CD4-positive, alpha-beta T cell treated with Interleukin-15 for 4 hours (primary cell): ENCODE measurements at places on chromosomes 16 and 17.

GRCh38 chr17:68346448-68346847, 55.2 kb downstream of the ARSG start:
- DNase-seq = peak; percentile 60

GRCh38 chr17:75758131-75758905, 6.7 kb downstream of the GALK1 start:
- DNase-seq = no peak

DNA sequence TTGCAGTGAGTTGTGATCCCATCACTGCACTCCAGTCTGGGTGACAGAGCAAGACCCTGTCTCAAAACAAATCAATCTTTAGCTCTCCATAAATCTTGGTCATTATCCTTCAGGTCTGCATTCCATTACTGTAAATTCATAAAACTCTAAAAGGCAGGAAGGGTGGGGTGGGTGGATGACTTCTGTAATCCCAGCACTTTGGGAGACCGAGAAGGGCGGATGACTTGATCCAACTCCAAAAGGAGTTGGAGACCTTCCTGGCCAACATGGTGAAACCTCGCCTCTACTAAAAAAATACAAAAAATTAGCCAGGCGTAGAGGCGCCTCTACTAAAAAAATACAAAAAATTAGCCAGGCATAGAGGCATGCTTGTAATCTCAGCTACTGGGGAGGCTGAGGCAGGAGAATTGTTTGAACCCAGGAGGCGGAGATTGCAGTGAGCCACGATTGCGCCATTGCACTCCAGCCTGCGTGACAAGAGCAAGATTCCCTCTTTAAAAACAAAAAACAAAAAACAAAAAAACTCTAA, 2.2 kb upstream of the UBE2Z start:
- no peak for DNase-seq

DNA sequence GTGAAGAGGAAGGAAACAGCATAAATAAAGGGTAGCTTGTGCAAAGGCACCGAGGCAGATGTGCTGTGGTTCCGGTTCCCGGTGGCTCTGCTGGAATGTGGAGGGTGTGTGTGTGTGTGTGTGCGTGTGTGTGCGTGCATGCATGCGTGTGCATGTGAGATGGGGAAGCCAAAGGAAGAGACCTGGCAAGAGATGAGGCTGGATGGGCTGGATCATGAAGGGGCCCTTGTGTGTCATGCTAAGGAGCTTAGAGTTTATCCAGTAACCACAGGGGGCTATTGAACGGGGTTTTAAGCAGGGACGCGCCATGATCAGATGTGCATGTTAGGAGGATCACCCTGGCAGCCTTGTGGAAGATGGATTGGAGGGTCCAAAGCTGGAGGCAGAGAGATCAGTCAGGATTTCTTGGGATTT, 8.3 kb downstream of the WSCD1 start:
- DNase-seq = no peak

DNA sequence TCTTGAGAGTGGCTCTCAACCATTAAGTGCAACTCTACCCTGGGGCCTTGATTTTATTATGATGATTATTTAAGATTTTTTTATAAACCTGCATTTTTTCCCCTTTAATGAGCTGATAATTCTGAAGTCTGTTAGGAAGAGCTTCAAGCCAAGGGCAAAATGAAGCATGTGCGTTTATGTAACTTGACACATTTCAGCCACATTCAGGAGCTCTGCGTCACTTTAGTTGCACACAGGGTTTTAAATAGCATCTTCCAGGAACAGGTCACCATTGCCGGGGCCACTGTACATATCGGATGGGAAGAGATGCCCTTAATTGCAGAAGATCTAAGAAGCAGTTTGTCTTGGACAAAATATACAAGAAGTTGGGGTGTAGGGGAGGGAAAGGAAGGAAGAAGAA, 89.6 kb downstream of the BMERB1 start:
- DNase-seq = no peak

GRCh38 chr17:40130352-40131042, 8.7 kb downstream of the MSL1 start:
- no peak for DNase-seq

GRCh38 chr16:3858801-3859200, 21.7 kb downstream of the CREBBP start:
- DNase-seq = no peak

DNA sequence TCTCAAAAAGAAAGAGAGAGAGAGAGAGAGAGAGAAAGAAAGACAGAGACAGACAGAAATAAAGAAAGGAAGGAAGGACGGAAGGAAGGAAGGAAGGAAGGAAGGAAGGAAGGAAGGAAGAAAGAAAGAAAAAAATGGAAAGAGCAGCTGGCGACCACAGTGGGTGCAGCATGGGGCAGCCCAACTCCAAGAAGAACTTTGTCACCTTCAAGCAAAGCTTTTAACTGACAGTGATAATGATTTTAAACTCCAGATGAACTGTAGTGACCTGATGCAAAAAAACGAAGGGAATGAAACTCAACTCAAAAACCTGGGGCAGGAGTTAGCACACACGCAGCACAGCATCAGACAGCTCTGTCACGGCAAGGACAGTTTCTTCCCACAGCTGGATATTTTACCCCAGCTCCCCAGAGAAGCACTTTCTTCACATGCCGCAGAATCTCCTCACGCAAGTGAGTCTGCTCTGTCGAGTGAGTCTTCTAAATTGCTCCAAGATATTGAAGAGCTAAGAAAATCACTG, 5.0 kb upstream of the ARHGAP17 start:
- DNase-seq = no peak

- DNase-seq = no peak
Observed at GRCh38 chr17:6927290-6928126, 68.3 kb upstream of the ALOX12 start.

GRCh38 chr16:54928016-54928356, 2.7 kb upstream of the IRX5 start:
- DNase-seq = no peak

- no peak for DNase-seq
Observed at GRCh38 chr17:42814633-42815399, 9.3 kb downstream of the BECN1 start.

GRCh38 chr17:40025991-40026815, 11.0 kb downstream of the CSF3 start:
- peak; percentile 35 for DNase-seq

GRCh38 chr16:74736531-74737157, 36.0 kb upstream of the MLKL start:
- no peak for DNase-seq

DNA sequence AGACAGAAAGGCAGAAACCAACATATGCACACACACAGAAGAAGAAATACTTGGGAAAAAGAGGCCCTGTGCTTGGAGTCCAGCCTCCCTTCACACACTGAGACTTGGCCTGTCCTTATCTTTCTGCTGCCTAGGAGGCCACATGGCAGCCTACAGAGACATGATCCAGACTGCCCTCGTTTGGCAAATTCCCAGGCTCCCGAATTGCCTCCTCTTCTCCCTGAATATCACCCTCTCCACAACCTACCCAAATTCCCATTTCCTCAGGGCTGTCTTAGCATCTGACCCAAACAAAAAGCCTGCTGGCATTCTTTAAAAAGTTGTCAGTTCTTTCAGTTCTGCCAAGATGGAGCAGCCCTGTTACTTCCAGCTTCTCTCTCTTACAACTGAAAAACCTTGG, 59.8 kb downstream of the DNAH17 start:
- no peak for DNase-seq

DNA sequence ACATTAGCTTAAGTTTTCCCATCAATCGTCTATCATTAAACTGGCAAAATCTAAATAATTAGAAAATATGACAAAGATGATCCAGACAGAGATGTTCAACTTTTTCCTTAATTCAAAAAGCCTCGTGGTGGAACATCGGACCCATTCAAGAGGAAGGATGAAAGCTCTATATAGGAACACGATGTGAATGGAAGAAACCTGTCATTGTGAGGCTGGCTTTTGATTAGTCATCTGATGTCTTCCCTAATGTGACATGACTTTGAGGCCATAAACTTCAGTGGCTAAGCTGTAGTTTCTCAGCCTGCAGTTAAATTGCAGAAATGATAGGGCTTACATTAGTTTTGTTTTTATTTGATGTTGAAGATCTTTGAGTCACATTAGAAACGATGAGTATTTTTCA, 1.0 kb downstream of the AMZ2 start:
- DNase-seq = peak; percentile 61

GRCh38 chr16:81521141-81521626, 76.6 kb downstream of the CMIP start:
- peak; percentile 89 for DNase-seq

DNA sequence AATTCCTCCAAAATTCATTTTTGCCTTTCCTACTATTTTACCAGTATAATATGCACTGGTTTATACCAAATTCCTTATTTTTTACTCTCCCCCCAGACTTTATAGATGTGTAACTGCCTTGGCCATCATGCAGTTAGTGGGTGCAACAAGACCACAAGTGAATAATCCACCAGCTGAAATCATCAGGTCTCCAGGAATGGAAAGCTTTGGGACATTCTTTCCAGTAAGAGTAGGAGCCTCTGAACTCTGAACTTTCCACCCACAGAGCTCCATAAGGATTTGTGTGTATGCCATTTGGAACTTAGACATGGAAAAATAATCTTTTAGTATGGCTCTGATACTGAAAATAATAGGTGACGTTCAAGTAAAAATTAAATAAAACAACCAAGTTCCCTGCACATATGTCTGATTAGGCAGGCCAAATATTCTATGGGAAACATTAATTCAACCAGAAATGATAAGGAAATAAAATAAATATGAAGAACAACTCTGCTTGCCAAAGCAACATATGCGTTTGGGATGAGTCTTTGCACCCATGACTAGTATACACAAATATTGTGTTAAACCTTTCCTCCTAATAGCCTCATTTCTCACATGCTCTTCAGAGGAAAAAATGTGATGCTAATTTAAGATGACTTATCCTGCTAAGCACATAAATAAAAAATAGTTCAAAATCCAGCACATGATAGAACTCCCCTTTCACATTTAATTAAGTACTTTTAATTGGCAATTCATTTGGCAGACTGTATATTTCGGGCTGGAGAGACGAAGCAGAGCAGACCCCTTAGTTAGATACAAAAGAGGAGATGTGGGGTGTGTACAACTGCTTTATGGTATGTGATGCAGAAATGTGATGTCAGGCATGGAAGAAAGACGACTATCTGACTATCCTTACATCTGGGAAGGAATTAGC, 11.6 kb upstream of the LYRM9 start:
- no peak for DNase-seq

GRCh38 chr17:62064029-62064790, 868 bp downstream of the MED13 start:
- DNase-seq = peak; percentile 41

GRCh38 chr16:89173174-89173921, 1.8 kb downstream of the CDH15 start:
- DNase-seq = no peak

GRCh38 chr17:79960788-79961522, 74.7 kb downstream of the TBC1D16 start:
- no peak for DNase-seq

GRCh38 chr16:5166486-5166885, 68.9 kb upstream of the EEF2KMT start:
- no peak for DNase-seq

DNA sequence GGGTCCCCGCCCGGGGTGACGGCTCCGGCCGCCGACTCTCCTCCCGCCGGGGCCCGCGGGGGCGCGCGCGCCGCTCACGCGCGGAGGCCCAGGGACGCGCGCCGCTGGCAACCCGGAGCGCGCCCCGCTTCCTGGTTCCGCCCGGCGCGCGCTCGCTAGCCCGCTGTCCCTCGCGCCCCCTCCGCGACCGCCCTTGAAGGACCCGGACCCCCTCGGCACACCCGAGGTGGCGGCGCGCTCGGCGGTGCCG, at the start of gene STAT5B:
TSS of gene STAT5B (minus strand) at position 33 of the 250 bp plus-strand sequence. CDS start 44,264 bp downstream, outside the sequence.
- DNase-seq = peak; percentile 62

DNA sequence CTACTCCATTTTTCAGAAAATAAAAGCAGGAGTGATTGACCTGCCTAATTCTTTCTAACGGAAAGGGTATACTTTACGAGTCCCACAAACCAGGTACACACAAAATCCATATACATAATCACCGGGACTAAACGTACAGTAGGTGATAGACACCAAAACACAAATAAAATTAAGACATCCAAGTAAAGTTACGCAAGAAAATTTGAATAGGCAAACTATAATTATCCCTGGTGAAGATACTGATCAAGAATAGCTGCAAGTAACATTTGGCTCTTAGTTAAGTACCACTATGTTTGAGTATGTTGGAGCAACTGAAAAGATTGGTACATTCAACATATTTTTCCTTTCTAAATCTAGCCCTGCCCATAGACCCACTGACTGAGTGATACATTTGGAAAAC, 1.7 kb downstream of the HELZ start:
- no peak for DNase-seq

DNA sequence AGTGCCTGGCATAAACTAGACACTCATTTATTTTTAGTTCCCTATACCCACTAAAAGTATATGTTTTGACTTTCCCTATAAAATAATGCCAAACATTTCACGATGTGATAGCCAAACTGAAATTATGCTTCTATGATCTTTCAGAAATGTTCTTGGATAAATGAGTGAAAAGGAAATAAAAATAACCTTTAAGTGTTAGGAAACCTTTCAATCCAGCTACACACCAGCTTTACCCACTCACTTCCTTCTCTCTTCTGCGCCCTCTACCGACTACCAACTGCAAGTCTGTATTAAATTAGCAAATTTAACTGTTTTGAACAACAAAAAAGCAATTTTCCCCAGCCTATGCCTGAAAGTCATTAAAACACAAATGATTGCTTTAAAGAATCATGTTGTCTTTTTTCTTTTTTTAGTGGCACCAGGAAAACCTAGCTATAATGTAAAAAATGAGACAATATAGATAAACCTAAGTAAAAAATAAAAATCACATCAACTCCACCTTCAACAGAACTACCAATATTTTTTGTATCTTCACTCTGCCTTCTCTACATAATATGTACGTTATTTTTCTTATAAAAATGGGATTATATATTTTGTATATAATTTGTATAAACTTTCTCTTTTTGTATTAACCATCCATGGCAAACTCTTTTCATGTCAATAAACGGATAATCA, 13.2 kb upstream of the TMEM100 start:
- peak; percentile 45 for DNase-seq

- no peak for DNase-seq
Observed at GRCh38 chr17:9175700-9176467, 154.6 kb downstream of the NTN1 start.

- DNase-seq = peak; percentile 74
Observed at GRCh38 chr17:55356434-55357328, 65.0 kb downstream of the MMD start.

DNA sequence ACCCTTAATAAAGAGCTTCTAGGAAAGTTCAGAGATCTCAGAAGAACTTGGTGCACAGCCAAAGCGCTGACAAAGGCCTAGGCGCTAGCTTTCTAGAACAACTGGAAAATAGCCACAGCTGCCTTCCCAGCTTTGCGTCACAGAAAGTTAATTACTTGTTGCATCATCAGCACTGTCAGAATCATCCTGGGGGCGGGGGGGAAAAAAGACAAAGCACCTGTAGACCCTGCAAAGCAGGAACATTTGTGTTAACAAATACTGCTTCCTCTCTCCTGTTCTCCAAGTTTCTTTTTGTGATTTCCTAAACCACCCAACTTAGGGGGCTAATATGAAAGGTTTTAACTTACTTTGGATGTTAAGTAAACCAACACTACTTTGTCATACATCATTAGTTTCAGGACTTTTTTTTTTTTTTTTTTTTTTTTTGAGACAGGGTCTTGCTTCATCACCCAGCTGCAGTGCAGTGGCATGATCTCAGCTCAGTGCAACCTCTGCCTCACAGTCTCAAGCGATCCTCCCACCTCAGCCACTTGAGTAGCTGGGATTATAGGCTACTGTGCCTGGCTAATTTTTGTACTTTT, 4.8 kb upstream of the AARSD1 start:
- DNase-seq = no peak
